ENCODE measurements at places on chromosomes 7 and 10.

DNA sequence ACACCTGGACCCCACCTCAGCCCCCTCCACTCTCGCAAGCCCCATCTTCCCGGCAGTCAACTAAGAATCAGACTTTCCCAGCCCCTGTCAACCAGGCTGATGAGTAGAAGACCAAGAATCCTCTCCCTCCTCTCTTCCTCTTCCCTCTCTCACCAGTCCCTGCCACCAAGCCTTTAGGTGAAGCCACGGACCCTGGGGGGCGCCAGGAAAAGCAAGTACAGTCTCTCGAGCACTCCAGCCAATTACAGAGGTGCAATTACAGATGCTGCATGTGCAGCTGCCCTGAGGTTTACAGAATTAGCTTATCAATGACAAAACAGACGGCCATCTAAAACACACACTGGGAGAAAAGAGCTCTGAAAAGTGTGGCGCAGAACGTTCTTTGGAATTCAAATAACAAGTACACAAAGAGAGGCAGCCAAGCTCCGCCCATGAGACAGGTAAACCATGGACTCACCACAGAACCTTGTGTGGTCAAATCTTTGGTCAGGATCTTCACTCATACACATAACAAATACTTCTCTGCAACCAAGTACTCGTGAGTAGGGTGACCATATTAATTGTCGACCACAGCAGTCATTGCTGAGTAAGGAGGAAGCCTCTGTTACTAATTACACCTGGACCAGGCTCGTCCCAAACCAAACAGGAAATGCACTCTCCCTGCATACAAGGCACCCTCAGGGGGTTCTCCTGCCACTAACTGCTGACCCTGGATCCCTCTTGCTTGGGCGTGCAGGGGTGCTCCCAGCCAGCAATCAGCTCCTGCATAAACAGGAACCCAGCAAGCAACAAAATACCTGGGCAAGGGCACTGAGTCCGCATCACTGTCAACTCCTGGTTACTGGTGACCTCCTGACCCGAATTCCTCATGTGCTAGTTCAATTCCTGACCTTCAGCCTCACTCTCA, 189.2 kb downstream of the FAM107B start:
- H3K27ac ChIP-seq, result no peak overlapping the region
- H3K4me1 ChIP-seq, result peaks cover 6% of the 10 kb centered on the region
- H3K4me3 ChIP-seq, result no peak overlapping the region
- no peaks in the 10 kb centered on the region for H3K36me3 ChIP-seq
- no peak for DNase-seq

GRCh38 chr10:22635650-22636049, 78.7 kb downstream of the PIP4K2A start:
- H3K36me3 ChIP-seq, result no peaks in the 10 kb centered on the region
- no peak overlapping the region for H3K27ac ChIP-seq
- DNase-seq, result no peak
- no peak overlapping the region for H3K4me3 ChIP-seq
- H3K4me1 ChIP-seq, result peaks cover 3% of the 10 kb centered on the region

GRCh38 chr10:29628311-29628710, 6.5 kb downstream of the SVIL start:
- peaks cover 7% of the 10 kb centered on the region for H3K4me1 ChIP-seq
- H3K4me3 ChIP-seq, result no peak overlapping the region
- H3K27me3 ChIP-seq, result no peaks in the 10 kb centered on the region
- no peak for DNase-seq
- H3K36me3 ChIP-seq, result no peaks in the 10 kb centered on the region

- no peak overlapping the region for H3K27ac ChIP-seq
- H3K4me3 ChIP-seq, result no peak overlapping the region
- no peak for DNase-seq
Measured at GRCh38 chr7:46029111-46029704, 108.1 kb upstream of the IGFBP3 start.

DNA sequence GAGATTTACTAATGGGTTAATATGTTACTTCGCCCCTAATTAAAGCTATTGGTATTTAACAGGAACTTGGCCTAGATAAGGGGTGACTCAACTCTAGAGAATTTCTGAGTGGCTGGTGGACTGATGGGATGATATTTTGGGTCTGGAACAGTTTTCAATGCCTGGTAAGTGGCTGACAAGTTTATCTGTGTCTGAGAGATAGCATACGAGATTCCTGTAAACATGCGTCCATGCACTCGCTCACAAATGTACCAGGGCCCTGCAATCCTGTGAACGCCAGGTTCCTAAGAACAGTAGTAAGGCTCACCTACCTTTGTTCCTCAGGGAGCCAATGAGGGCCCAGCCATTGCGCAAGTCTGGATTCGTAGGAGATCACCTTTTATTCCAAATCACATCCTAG, 683.8 kb upstream of the ANKRD30A start:
- no peaks in the 10 kb centered on the region for H3K4me1 ChIP-seq
- H3K27ac ChIP-seq, result no peak overlapping the region
- DNase-seq, result peak; percentile 50
- no peak overlapping the region for H3K4me3 ChIP-seq
- H3K27me3 ChIP-seq, result no peaks in the 10 kb centered on the region
- no peaks in the 10 kb centered on the region for H3K36me3 ChIP-seq

DNA sequence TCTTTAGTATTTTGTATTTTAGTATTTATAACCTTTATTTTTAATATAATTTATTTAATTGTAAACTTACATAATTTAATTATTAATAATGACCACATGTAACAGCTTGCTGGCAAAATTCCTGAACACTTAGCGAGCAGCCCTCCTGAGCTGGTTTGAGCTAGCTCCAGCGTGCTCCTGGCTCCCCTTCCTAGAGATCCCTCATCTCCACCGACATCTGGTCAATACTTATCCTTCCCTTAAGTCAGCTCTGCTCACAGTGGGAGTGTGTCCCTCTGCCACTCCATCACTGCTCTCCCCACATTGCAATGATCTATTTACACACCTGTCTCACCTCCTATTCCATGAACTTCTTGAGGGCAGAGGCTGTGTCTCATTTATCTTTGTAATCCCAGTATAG, 20.6 kb upstream of the TBXAS1 start:
- H3K4me1 ChIP-seq, result no peaks in the 10 kb centered on the region
- no peaks in the 10 kb centered on the region for H3K36me3 ChIP-seq
- no peaks in the 10 kb centered on the region for H3K27me3 ChIP-seq
- DNase-seq, result no peak
- no peak overlapping the region for H3K4me3 ChIP-seq
- H3K27ac ChIP-seq, result no peak overlapping the region

DNA sequence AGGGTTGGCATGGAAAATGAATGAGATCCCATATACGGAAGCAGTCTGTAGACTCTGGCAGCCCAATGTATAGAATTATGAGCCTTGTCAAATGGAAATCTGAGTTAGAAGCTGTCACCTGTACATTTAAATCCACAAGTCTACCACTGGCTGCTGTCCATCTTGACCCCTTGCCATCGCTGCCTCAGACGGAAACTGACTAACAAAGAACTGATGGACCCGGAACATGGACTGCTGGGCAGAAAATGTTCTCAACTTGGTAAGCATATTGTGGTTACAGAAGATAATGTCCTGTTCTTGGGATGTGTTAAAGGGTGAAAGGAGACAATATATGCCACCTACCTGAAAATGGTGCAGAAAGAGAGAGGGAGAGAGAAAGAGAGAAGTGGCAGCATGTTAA, 37.5 kb downstream of the PARP12 start:
- DNase-seq, result no peak
- H3K36me3 ChIP-seq, result peaks cover 8% of the 10 kb centered on the region
- H3K27ac ChIP-seq, result no peak overlapping the region
- H3K4me1 ChIP-seq, result no peaks in the 10 kb centered on the region

DNA sequence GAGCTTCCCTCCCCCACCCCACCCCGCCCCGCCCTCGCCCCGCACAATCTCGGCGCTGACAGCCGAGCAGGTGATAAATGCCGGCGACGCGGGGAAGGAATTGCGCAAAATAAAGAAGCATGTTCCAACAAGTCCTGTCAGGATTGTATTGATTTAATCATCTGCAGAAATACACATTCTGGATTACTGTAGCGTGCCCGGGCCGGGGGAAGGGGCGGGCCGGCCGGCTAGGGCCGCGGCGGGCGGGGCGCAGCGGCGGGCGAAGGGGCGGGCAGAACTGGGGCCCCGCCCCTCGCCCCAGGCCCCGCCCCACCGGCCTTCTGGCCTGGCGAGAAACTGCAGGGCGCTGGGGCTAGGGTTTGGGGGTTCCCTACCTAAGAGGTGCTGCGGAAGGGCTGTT, 88.9 kb upstream of the PAX2 start:
- DNase-seq, result no peak
- H3K27ac ChIP-seq, result no peak overlapping the region
- H3K36me3 ChIP-seq, result no peaks in the 10 kb centered on the region
- no peaks in the 10 kb centered on the region for H3K4me1 ChIP-seq

DNA sequence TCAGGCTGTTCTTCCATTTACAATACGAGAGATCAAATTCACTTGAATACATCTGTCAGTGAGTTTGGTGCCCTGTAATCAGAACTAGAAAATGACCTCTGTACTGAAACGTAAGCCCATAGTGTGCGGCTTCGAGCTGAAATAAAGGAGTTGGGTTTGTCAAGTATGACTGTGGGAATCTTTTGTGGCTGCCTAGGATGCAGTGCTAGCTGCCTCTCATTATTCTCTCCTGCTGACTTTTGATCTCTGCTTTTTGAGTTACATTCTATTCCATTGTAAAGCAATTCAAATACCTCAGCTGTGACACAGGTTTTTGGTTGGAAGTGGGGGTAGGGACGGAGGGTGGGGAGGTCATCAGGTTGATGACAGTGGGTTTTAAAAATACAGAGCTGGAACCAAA, 40.4 kb downstream of the ICA1 start:
- no peak overlapping the region for H3K4me3 ChIP-seq
- no peaks in the 10 kb centered on the region for H3K36me3 ChIP-seq
- DNase-seq, result no peak
- no peak overlapping the region for H3K27ac ChIP-seq
- no peaks in the 10 kb centered on the region for H3K4me1 ChIP-seq
- no peaks in the 10 kb centered on the region for H3K27me3 ChIP-seq

GRCh38 chr7:112124061-112124766, 82.0 kb downstream of the DOCK4 start:
- no peaks in the 10 kb centered on the region for H3K27me3 ChIP-seq
- no peaks in the 10 kb centered on the region for H3K4me1 ChIP-seq
- no peak overlapping the region for H3K4me3 ChIP-seq
- DNase-seq, result no peak

GRCh38 chr10:48556065-48556464, 48.8 kb downstream of the ARHGAP22 start:
- no peaks in the 10 kb centered on the region for H3K4me1 ChIP-seq
- H3K4me3 ChIP-seq, result no peak overlapping the region
- no peak overlapping the region for H3K27ac ChIP-seq
- no peak for DNase-seq
- H3K27me3 ChIP-seq, result no peaks in the 10 kb centered on the region

- no peak for DNase-seq
- H3K4me3 ChIP-seq, result no peak overlapping the region
- peaks cover 2% of the 10 kb centered on the region for H3K27me3 ChIP-seq
- no peaks in the 10 kb centered on the region for H3K4me1 ChIP-seq
- H3K36me3 ChIP-seq, result no peaks in the 10 kb centered on the region
Measured at GRCh38 chr10:48931188-48931587, 8.5 kb downstream of the LRRC18 start.

DNA sequence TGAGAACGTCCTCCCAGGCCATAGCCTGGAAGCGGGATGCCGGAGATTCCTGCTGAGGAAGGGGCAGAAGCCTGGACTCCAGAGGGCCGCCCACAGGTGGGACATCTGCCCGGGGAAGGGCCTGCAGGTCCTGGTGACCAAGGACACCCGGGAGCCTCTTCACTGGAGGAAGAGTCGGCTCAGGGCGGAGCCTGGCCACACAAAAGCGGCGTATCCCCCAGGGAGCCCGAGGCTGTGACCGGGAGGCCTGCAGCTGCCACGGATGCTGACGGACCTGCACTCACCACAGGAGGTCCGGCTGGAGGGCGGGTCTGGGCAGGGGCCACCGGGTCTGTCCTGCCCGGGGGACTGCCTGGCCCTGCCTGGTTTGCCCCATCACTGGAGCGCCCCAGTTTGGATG, 15.5 kb upstream of the ADGRA1 start:
- no peak overlapping the region for H3K27ac ChIP-seq
- no peaks in the 10 kb centered on the region for H3K36me3 ChIP-seq
- no peaks in the 10 kb centered on the region for H3K4me1 ChIP-seq
- no peak overlapping the region for H3K4me3 ChIP-seq
- H3K27me3 ChIP-seq, result no peaks in the 10 kb centered on the region
- no peak for DNase-seq

Data from fibroblast of lung (primary cell).